ENCODE measurements at places on chromosomes 7 and 10.

DNA sequence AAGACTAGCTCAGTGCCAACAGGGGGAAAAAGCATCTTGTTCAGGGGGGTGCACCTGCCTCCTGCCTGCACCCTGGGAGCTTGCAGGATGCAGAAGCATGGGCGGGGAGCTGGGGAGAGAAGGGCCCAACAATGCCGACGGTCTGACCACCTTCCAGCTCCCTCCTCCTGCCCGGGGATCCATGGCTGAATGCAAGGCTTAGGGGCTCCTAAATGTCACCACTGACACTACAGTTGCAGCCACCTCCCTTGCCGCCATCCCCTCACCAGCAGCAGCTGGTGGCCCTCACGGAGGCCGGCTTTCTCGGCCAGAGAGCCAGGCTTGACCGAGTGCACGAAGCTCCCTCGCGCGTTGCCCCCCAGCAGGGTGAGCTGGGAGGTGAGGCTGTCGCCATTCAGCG, 78.8 kb upstream of the GNA12 start:
- DNase-seq: no peak

GRCh38 chr7:118304100-118304499, 79.6 kb downstream of the ANKRD7 start:
- no peak for DNase-seq

GRCh38 chr10:119517235-119518141, 25.0 kb downstream of the RGS10 start:
- no peak for DNase-seq

DNA sequence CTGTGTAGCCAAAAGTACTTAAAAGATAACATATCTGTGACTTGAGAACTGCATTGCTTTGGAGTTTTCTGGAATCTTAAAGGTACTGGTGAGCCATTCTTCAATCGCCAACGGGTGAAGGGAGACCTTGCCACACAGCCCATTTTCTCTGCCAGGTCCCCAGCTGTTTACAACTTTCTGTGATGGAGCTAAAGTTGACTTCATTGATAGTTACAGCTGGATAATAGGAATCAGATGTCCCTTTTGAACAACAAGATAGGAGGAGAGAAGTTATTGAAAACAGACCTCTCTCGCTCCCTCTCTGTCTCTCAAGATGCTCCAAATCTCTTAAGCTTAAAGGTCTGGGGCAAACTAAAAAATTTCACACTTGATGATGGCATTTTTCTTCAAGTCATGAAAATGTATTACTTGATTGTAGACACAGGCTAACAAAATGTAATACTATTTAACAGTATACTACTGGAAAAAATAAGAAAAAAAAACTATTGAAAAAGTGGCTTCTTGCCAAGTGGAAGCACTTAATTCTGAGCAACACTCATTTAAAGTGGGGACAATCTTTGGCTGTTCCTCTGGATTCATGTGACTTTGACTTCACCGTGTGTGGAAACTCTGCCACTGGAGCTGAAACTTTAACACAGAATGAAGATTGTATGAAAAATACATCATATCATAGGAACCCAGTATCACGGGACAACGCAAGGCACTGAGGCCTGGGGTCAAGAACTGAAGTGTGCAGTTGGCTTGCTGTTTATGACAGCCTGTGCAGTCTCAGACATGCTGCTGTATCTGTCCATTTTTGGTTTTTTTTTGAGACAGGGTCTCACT, 78.4 kb upstream of the AFAP1L2 start:
- DNase-seq: peak; percentile 30

GRCh38 chr10:122083478-122084025, 94.6 kb downstream of the TACC2 start:
- no peak for DNase-seq

DNA sequence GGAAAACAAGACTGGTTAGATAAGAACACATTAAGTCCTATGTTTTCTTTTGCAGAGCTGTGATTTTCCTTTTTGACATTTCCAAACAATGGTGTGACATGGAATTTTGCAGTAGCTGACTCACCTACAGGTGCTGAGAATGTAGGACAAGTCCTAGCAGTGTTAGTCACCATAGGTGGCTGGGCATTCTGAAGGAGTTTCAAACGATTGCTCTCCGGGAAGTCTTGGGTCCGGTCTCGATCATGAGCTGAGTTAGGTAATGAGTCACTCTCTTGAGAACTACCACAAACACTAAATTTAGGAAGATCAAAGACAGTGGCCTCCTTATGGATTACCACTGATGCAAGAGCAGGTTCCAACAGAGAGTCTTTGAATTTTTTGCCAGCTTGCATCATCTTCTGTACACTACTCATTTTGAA, 3.6 kb downstream of the FIGNL1 start:
- DNase-seq: no peak

DNA sequence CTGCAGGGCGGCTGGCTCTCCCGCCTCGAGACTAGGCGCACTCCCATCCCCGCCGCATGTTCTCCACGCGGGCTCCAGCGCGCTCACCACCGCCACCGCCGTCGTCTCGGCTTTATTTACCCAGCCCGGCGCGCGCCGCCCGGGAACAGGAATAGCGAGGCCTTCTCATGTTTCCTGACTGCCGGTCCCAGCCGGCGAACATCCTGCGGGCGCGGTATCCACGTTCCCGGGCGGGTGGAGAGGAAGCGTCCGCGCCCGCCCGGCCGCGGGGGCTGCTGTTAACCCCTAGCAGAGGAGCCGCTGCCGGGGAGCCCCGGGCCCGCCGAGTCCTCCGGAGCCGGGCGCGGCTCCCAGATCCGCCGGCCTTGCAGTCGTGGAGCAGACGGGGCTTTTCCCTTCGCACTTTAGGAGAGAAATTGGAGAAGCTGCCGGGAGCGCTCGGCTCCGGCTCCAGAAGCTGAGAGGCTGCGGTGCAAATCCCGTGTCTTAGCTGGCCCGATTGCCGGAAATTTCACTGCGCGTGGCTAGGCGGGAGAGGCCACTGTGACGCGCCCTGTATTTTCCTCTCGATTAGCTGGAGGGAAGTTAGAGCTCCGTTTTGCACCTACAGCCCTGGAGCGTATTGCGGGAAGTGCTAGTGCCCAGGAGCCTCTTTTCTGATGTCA, at the start of gene MKX:
MKX (minus strand) TSS at position 88 of the 665 bp plus-strand sequence. CDS start 2,404 bp downstream, outside the sequence.
- peak; percentile 53 for DNase-seq

- no peak for DNase-seq
These were observed 14.0 kb downstream of the ADAM8 start for GRCh38 chr10:133262696-133263095.

- no peak for DNase-seq
These were observed 35.4 kb downstream of the LRRC4 start for GRCh38 chr7:127995881-127996215.

DNA sequence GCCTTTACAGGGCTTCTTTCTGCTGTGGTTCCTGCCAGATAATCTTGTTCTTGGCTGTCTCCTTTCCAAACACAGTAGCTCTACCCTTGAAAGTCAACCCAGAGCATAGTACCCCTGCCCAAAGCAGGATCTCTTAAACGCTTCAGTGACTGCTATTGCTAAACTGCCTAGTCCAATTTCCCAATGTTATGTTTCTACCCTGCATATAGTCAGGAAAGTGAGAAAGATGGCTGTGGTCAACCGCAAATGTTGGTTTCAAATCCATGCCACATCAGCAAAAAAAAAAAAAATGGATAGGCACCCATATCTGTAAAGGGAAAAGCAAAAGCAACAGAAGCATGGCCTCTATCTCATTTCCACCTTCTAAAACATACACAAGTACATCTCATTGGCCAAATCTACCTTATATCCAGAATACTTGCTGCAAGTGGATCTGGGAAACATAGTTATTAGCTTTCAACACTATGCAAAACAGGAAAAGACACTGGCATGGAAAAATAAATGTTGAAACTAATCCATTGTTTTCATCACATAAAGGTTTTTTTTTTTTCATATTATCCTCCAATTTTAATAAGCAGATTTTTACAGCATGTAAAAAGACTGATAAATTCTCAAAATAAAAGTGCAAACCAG, 59.8 kb downstream of the DNAJC1 start:
- no peak for DNase-seq

DNA sequence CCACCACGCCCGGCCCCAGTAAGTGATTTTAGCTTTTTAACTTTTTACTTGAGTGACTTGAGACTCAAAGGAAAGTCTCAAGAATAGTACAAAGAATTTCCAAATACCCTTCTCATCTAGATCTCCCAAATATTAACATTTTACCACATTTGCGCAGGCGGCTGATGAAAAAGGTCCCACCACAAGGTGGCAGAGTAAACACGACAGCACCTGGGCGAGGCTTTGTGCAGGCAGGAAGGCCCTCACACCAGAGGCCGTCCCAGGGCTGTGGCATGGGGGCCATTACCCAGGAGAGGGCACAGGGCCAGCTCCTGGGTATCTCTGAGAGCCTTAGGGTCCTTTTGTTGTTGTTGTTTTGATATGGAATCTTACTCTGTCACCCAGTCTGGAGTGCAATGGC, 50.0 kb upstream of the WIPI2 start:
- DNase-seq: peak; percentile 54

- no peak for DNase-seq
These were observed 230.9 kb downstream of the ZMYND11 start for GRCh38 chr10:366186-366585.

DNA sequence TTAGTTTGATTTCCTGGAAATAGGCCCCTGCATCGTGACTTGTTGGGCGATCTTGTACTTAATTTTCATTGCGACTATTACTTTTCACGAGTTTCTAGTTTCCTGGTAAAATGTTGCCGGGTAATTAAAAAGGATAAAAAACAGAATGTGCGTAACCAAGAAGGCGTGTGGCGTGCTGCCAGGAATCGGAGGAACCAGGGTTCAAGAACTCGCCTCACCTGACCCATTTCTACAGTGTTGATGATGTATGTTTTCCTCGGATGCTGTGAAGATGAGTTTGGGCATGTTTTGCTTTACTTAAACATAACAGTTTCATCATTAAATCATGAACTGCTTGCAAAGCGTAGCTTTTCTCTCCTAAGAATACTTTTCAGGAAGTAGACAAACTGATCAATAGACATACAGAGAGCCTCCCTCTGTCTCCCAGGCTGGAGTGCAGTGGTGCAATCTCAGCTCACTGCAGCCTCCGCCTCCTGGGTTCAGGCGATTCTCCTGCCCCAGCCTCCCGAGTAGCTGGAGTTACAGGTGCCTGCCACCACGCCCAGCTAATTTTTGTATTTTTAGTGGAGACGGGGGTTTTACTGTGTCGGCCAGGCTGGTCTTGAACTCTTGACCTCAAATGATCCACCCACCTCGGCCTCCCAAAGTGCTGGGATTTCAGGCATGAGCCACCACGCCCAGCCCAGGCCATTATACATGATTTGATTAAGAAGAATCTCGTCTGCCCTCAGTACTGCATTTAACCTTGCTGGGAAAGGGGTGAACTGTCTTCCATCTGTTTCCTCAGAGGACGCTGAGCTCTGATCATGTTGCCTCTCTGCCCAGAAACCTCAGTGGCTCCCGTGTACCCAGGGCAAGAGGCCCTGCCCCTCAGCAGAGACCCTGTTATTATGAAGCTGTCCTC, 9.1 kb downstream of the FOXK1 start:
- no peak for DNase-seq

DNA sequence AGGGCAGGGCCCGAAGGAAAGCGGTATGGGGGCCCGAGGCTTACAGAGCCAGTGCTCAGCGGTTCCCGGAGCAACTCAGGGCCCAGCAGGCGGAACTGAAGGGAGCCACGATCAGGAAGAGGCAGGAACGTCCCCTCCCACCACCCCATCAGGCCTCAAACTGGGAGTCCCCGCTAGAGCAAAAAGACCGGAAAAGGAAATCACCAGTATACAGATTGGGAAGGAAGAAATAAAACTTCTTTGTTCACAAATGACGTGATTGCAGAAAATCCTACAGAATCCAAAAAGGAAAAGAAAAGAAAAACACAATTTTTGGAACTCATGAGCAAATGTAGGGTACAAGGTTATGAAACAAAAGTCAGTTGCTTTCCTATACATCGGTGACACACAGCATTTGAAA, 21.6 kb upstream of the ZFAND2A start:
- no peak for DNase-seq

- DNase-seq: no peak
These were observed 4.4 kb downstream of the NACAD start for GRCh38 chr7:45084336-45084735.

DNA sequence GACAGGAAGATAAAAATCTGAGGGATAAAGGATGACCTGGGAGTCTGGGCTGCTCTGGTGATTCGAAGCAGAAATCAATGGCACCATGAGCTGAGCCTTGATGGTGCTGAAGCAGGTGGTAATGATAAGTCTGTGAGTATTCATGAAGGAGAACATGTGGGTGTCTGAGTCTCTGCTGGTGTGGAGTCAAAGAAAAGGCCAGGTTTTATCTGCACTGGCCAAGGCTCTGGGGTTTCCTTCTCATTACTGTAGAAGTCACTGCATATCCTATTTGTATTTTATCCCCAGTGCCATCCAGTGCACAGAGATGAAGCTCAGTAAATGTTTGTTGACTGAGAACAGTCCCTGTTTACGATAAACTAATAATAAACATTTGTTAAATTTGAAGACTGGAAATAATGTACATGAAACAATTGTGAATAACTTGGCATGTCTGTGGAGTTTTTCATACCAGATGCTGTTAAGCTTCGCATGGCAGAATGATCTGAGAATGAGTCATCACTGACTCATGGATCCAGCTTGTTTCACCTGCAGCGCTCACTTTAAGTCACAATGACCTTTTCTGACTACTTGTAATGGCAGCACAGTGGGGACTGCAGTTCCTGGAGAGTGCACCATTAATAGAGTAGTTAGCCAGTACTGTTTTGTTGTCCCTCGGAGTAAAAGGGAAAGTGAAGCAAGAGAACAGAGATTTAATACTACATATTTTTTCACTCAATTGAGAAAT, 538.5 kb downstream of the HTR7 start:
- peak; percentile 45 for DNase-seq

DNA sequence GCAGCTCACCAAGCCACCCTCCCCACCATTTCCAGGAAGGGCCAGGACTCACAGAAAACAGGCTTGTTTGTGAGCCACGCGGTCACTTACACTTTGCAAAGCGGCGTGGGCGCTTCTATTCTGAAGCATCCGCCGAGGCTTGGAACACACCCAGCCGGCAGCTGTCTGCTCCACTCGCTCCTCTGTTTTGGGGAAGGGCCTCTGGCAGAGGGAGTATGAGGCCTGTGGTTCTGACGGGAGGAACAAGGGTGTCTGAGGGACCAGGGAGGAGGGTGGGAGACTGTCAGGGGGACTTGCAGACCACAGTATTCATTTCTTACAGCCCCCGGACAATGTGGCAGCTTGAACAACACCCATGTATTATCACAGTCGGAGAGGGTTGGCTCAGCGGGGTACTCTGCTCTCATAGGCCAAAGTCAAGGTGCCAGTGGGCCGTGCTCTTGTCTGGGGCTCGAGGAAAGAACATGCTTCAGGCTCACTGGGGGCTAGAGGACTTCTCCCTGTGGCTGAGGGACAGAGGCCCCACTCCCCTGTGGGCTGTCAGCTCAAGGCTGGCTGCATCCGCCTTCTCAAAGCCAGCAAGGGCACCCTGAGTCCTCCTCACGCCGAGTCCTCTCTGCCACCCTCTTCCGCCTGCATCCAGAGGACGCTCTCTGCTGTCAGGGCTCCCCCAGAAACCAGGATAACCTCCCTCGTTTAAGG, 60.4 kb upstream of the FAM20C start:
- no peak for DNase-seq

DNA sequence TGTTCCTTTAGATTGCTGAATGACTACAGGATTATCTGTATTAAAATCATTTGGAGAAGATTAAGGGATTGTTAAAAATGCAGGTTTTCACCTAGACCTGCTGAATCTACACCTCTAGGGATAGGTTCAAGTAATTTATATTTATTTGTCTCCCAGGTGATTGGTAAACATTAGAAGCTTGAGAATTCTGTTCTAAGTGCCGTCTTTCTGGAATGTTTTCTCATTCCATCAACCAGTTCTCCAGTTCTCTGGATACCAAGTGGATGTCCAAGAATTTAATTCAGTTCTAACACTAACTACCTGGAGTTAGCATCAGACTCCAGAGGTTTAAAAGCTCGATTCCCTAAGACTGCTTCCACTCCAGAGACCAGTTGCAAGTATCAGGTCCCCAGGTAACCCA, 110.9 kb downstream of the PRTFDC1 start:
- no peak for DNase-seq

GRCh38 chr10:95456516-95456915, 104.7 kb downstream of the SORBS1 start:
- no peak for DNase-seq

All from A673 (cell line).